ENCODE measurements at places on chromosomes 13 and 19.

- DNase-seq: no peak
These were observed 162.3 kb upstream of the ZNF536 start for GRCh38 chr19:30209617-30210600.

DNA sequence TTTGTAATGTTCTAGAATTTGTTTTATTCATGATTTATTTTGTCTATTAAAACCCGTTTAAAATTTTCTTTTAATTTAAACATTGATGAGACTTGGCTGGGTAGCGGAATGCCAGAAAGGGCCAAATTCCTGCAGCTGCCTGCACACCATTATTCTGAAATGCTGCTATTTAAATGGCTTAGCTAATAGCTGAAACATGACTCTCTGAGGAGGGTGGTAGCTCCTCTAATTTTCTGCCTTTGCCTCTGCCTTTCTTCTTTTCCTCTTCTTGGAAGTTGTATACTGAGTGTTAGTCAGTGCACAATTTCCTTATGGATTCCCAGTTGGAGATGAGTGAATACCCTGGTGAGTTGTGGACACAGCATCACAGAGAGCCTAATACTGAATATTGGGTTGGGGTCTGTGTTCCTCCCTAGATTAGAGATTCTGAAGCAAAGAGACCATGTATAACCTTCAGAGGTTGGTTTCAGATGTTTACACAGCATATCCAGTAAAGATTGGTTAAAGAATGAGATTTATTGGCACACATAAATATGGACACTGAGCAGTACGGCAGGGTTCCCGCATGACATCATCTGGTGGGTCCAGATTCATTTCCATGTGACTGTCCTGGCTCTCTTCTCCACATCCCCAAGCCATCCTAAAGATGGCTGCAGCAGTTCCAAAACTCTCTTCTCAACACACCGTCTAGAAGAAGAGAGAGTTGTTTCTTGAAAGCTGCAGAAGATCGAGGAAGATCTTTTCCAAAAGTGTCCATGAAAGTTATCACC is 55.9 kb downstream of the MTUS2 start:
- DNase-seq: no peak

- DNase-seq: peak; percentile 29
These were observed 816 bp downstream of the SPRED3 start for GRCh38 chr19:38389101-38389925.

DNA sequence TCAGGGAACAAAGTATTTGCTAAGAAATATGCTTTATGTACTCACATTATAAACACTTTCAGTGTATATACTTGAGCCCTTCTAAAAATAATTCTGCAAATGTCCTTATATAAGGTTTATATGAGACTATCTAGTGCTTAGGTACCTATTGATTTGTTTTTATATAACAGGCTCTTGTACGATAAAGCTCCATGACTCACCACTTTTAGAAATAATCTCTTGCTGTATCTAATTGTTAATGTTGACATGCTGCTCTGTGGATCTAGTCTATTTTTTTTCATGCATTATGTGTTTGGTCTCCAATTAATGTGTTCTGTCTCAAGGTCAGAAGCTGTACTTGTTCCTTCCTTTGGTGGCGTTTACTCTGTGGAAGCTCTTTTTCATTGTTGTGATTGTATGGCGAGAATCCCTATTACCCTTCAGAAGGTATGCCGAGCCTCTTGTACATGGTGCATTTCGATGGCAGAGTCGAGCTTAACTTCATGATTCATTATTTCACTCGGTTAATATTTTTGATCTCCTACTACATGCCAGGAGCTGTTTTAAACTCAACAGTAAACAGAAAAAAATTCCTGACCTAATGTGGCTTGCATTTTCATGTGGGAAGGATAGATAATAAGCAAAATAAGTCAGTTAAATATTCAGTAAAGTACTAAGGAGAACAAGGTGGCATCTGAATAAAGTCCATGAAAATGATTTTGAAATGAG is 361.6 kb downstream of the COG6 start:
- DNase-seq: no peak

DNA sequence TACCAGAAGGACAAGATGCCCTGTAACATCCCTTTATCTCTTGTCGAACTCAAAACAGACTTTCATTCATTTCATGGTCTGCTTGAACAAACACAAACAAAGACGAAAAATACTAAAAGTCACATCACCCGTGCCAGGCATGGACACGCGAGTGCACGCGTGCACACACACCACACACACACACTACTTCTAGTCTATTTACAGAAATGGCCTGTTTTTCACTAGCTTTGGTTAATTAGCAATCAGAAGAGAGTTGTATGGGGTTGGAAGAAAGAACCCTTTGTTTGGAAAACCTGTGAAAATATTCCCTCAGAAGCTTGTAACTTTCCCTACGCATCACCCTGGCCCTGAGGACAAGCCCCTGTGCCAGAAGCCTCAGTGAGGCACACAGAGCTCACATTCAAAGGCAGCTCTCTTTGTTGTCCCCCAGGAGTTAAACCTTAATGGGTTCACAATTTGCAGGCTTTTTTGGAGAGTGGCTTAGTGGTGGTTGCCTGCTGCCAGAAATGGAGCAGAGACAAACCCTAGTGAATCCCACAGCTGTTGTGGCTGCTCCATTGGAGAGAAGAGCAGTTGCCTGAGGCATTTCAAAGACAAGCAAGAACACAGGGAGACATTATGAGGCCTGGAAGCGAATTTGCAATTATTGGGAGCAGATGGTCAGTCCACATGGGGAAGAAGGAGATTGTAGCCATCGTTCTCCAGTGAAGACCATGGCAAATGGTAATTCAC is 55.9 kb downstream of the STARD13 start:
- no peak for DNase-seq

DNA sequence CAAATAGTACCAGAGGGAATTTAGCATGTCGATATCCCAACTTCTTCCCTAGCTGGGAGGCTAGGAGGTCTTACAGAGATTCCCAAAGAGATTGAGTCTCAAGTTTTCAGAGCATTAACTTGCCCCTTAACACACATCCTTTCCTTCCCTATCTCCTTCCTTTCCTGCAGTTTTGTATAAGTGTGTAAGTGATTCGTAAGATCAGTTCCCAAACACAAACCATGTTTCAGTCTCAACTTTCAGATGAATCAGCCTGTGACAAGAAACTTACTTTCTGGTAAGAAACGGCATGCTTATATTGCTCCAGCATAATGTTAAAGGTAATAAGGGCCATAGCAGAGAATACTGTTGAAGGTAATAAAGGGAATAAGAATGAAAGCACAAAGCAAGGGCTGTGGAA is 472.2 kb downstream of the LIG4 start:
- DNase-seq: no peak

DNA sequence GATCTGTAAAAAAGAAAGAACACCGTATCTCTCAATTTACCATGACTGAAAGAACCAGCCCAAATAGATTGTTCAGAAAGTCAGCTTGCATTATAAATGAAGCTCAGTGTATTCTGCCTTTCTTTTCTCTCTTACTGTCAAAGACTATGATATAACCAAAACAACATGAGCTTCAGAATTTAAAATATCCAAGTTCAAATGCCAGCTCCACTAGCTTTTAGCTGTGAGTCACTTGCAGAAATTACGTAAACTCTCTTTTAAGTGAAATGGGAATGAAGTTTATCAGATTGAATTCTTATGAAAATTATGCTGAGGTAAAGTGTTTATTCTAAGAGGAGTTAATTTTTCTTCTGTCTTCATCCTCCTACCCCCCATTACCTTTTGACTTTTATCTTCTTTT is 20.0 kb upstream of the POSTN start:
- no peak for DNase-seq

DNA sequence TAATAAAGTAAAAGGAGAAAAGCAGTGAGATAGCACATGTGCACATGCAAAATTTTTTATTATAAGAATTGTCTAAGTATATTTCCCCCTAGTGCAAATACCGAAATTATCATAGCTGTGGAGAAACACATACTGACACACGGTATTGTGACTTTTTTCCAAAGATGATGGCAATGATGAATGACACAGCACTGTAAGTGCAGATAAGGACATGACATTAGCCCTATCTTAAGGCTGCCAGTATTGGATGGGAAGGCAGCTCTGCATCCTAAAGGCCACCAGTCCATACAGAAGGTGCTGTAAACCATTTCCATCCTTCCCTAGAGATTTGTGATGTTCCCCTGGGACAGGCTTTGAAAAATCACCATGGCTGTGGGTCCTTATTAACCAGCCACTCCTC is 11.5 kb upstream of the MICU2 start:
- no peak for DNase-seq

GRCh38 chr13:21913010-21913409 is 242.1 kb downstream of the FGF9 start:
- DNase-seq: no peak

DNA sequence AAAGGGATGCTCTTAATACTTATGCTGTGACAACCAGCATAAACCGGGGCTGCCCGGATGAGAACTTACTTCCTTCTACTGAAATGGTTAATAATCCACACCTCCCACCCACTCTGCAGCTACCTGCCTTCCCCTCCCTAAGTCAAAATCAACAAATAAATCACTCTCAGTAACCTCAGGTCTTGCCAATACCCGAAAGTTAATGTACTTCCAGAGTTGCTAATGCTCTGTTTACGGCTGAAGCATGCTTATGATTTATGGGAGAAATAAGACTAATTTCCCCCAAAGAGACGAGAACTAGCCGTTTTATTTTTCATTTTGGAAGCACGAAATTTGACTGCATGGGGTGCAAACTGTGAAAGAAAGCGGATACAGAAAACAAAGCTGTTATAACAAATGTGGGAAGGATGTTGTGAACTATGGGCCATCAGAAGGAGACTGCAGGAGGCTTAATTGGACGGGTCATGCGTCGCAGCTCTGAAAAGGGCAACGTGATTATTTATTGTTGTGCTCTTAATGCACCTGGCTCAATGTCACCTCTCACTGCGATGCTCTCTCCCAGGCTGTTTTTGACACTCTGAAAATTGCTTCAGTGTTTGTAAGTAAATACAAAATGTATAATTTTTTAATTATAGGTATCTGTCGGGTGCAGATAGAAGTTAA is 114.0 kb upstream of the SLC7A1 start:
- no peak for DNase-seq

GRCh38 chr19:40519352-40520322 is 52.8 kb downstream of the SPTBN4 start:
- no peak for DNase-seq

GRCh38 chr19:31535691-31536460 is 186.6 kb upstream of the TSHZ3 start:
- no peak for DNase-seq

DNA sequence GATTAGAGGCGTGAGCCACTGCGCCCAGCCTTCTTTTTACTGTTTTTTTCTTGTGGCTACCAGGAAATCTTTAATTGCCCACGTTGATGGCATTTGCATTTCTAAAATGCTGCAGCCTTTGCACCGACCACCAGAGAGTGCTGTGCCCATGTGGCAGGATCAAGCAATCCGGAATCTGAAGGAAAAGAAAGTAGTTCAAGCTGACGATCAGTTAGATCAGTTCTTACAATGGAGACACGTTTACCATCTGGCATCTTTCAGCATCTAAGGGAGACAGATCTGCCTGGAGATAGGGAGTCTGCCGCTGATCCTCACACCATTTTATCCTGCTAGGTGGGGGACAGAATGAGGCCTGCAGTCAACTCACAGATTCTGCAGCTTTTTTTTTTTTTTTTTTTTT is 19.9 kb downstream of the TINCR start:
- DNase-seq: peak; percentile 50

DNA sequence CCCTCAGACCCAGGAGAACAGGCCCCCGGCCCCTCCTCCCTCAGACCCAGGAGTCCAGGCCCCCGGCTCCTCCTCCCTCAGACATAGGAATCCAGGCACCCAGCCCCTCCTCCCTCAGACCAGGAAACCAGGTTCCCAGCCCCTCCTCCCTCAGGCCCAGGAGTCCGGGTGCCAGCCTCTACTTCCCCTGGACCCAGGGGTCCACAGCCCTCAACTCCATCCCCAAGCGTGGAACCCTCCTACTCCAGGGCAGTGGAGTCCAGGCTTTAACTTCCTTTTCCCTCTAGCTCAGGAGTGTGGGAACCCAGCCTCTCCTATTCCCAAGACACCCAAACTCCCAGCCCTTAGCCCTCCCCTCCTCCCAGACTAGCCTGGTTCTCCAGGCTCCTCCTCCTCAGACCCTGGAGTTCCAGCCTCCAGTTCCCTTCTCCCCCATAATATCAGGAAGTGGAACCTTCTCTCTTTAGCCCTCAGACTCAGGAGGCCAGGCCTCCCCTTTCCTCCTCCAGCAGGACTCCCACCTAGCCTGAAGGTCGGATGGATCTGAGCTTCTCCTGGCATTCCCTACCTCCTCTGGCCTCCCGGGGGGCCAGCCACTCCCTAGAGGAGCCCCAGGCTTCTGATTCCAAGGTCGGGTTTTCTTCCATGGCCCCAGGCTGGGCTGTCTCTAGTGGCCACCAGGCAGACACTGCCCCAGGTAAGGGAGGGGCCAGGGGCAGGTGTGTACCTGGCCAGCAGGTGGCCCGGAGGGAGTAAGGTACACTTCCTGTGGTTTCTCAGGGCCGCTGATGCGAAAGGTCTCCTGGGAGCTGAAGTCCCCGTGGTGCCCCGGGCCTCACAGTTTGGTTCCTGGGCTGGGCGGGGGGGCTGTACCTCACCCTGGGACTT is at the start of gene TMC4:
Gene TMC4 (minus strand): TSS at position 690 of the 888 bp plus-strand sequence. CDS start 43 bp downstream, at position 647.
- peak; percentile 40 for DNase-seq

- DNase-seq: no peak
These were observed 56.1 kb downstream of the KDM4B start for GRCh38 chr19:5025027-5025426.

Measured in Peyer's patch (tissue), 4 donors.